Neural progenitor cell (in vitro differentiated cells): ENCODE measurements at places on chromosomes 16 and 17.

DNA sequence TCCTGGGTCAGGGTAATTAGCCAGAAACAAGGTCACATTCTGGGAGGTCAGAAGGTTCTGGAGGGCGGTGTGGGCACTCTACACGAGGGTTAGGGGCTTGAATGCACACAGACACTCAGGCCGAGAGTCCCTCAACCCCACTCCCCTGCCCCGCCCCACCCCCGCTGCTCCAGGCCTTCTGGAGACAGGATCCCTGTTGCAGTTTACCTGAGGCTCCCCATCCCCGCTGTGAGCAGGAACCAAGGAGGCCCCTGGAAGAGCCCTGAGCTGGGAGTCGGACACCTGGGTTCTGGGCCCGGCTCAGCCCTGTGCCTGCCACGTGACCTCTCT, 4.4 kb upstream of the ACTG1 start:
- DNase-seq, result no peak

DNA sequence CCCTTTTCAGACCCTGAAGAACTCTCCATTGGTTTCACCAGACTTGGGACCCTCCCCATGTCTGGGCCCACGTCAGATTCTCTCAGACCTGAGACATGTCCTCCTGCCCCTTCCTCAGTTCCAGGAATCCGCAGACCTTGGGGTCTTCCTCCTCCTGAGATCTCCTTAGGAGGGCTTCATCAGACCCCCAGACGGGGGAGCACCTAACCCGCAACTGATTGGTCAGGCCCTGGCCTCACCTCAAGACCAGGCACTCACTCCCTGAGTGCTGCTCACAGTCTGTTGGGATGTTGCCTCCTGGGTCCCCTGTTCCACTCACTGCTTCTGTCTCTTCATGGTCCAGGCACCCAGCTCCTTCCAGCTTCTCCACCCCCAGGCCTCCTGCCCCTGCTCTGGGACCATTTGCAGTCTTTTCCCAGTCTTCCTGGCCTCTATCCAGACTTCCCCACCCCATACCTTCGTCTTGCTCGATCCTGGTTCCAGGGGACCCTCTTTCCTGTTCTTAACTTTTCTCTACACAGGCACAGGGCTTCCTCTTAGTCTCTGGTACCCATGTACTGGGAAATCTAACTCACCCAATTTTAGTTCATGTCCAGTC, 1.2 kb downstream of the GID4 start:
- DNase-seq, result peak; percentile 43

DNA sequence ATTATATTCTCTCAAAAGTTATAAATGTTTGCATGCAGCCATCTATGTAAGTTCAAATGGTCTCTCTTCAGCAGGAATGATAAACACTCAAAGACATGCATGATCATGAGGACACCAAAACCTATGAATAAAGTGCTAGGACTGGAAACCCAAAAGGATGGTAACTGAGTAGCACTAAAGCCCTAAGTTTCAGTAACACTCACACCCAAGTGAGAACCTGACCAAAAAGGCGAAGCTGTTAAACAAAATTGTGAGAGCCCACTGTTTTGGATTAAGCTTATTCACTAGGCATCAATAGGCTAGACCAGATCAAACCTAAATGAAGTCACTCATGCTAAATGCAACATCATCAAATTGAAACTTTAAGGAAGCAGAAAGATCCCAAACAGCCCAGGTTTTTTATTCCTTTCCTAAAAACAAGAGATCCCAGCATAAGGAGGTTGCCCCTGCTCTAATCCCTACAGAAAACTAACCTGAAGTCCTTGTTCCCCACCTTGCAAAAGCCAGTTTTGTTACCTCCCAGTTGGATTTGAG, 42.4 kb downstream of the GLG1 start:
- DNase-seq, result no peak

DNA sequence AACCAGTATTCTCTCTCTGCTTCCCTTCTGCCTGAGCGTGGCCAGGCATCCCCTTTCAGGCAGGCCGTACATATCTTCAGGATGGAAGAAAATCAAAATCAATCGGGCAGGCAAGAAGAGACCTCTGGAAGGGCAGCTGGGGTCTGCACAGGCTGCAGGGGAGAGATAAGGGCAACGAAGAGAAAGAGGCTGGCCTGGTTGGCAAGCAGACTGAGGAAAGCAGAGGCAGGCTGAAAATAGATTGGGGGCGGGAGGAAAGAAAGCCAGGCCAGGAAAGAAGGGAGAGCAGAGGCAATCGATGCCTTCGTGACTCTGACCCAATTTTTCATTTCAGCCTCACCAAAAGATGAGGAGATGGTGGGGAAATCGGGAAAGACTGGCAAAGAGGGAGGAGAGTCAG, 18.1 kb downstream of the PIPOX start:
- no peak for DNase-seq

- no peak for DNase-seq
Observed at GRCh38 chr16:86833136-86833535, 254.8 kb downstream of the FOXL1 start.

DNA sequence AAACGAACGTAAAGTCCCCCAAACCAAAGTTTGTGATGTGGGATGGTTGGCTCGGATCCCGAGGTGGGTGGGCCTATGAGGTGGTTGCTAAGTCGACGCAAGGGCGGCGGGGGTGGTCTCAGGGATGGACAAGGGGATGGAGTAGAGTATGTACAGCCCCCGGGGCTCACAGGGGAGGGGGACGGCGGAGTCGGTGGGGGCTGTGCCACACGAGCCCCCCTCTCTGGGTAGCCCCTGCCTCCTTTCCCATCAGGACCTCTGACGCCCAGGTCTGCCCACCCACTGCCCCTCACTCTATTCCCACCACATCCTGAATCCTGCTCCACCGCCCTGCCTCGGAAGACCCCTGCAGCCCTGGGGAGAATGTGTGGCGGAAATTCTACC, 15.2 kb downstream of the IL34 start:
- DNase-seq, result no peak

- DNase-seq, result no peak
Observed at GRCh38 chr16:55462241-55462640, 16.8 kb upstream of the MMP2 start.

DNA sequence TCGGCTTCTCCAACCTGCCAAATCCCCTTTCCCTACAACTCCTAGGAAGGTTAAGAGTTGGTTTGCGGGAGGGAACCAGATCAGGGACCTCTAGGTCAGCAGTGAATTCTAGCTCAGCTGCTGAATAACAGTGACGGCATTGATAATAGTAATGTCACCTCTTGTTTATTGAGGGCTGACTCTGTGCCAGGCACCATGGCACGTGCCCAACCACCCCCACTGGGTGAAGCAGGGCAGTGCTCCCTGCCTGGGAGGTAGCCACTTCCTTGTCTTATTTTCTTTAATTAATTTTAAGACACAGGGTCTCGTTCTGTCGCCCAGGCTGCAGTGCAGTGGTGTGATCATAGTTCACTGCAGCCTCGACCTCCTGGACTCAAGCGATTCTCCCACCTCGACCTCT, 5.5 kb upstream of the PPL start:
- no peak for DNase-seq

DNA sequence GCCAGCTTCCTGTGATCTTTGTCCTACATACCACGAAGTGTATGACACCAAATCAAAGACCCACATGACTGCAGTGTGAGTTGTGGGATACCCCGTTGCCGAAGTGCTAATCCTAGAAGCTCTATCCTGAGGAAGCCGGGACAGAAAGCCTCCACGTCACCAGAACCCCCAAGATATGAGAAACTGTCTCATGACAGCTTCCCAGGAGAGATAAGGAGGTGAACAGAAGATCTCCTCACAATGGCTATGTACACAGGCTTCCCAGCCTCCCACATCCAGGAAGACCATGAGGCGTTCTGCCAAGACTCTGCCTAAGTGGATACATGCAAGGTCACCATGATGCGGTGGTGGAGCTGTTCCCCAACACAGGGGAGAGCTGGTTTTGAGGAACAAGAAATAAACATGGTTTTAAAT, 37.1 kb downstream of the TRIM25 start:
- no peak for DNase-seq

- no peak for DNase-seq
Observed at GRCh38 chr17:50280068-50280467, 5.8 kb downstream of the TMEM92 start.

DNA sequence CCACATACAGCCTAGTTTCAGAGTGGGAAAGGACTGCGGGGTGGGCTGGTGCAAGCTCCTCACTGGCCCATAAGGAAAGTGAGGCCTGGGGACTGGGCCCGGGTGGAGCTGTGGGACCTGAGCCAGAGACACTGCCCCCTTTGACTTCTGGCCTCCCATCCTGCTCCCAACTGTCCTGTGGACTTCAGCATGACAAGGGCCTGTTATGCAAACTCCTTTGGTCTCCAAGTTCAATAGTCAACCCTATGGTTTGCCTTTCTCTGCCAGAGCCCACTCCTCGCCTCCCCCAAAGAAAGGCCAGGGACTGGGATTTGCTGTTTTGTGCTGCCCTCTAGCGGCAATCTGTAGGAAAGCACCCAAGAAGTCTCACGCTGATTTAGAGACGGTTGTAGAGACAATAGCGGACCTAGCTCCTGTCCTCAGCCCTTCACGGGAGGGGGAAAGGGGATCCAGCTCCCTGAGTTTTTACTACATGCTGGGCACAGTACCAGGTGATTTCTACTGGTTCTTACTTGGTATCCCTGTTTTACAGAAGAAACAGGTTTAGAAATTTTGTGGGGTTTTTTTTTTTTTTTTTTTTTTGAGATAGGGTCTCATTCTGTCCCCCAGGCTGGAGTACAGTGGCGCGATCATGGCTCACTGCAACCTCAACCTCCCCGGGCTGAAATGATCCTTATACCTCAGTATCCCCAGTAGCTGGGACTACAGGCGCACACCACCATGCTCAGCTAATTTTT, 1.2 kb upstream of the TLCD3B start:
- peak; percentile 83 for DNase-seq

GRCh38 chr17:7557147-7557764, 1.3 kb upstream of the TNFSF13 start:
- DNase-seq, result no peak

DNA sequence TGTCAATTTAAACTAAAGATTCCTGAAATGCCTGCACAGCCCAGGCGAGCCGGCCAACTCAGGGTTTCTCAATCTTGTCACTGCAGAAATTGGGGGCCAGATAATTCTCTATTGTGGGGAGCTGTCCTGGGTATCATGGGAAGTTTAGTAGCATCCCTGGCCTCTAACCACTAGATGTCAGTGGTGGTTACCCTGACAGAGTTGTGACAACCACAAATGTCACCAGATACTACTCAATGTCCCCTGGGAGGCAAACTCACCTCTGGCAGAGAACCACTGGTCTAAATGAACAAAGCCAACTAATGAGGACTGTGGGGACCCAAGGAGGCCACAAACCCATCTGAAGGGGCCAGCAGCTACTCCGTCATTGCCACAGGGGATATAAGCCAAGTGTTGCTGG, 90.9 kb downstream of the MYH11 start:
- DNase-seq, result peak; percentile 77

- DNase-seq, result no peak
Observed at GRCh38 chr16:17404941-17405689, 65.6 kb downstream of the XYLT1 start.

DNA sequence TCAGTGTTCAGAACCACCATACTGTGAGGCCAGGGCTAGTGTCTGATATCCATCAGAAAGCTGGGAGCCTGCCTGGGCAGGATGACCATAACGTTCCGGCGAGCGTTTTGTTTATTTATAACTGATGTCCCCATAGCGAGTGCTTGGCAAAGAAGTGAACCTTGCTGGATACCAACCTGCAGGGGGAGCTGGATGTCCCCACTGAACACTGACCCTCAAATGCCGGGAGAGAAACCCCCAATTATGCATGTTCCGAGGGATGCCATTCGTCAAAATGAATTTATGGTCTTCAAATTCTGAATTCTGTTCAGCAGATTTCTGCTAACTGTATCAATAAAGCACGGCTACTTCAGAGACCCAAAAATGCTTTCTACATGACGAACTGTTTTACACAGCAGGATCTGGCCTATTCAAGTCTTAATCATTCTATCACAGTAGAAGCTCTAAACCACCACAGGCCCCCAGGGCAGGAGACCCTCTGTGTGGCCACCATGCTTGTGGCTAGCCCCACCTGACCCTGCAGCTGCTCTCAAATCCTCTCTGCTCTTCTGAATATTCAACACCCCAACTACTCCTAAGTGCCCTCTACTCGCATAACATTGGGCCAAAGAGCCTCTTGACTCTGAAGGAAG, 15.2 kb downstream of the MED24 start:
- peak; percentile 67 for DNase-seq

- DNase-seq, result no peak
Observed at GRCh38 chr17:76579281-76579680, 6.4 kb downstream of the ST6GALNAC2 start.

DNA sequence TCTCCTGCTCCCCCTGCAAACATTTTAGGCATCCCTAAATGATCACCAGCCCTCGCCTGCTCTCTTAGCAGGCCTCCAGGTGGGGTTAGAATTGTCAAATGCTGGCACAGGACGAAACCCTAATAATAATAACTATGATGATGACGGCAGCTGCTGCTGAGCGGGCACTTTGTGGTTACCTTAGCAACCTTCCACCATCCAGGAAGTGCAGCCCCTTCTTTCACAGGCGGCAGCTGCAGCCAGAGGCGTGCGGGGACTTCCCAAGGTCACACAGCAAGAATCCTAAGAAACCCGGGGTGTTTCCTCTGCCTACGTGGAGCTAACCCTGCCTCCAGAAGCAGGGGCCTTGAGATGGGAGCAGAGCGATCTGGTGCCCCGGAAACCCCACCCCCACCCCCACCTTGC, 22.4 kb upstream of the EIF1 start:
- DNase-seq, result peak; percentile 41

GRCh38 chr16:81729451-81729850, 49.6 kb upstream of the PLCG2 start:
- DNase-seq, result peak; percentile 60

GRCh38 chr16:2518823-2519710, 1.1 kb upstream of the AMDHD2 start:
- no peak for DNase-seq

- no peak for DNase-seq
Observed at GRCh38 chr17:68870161-68870826, 84.9 kb downstream of the ABCA8 start.

- DNase-seq, result no peak
Observed at GRCh38 chr17:4167786-4168185, 24.8 kb downstream of the CYB5D2 start.

DNA sequence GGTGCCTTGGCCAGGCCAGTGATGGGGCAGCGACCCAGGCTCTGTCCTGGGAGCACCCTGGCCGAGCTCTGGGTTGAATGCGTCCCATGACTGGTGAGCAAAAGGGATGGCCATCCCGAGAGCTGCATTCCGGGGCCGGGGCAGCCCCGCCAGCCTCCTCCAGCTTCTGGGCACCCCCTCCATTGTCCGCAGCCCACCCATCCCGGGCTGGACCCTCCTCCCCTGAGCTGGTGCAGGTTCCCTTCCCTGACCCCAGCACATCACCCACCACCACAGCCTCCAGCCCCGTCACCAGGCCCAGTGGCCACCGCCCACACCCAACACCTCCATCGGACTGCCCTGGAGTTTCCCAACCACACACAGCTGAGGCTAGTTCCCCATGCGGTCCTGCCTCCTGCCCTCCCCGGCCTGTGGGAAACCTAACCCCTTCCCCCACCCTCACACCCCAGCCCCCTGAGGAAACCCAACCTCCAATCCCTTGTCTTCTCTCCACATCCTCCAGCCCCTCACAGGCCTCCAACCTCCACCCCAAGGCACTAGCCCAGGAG, 16.2 kb upstream of the PVALEF start:
- no peak for DNase-seq
